ENCODE measurements at places on chromosomes 5 and 9. TPM values are rescaled to one million over a fixed set of nuclear protein-coding genes. Genes with fewer than 3 reads are reported as not detected.
A peak's percentile ranks its signal among the peaks of the same experiment; 100 is the strongest.

- DNase-seq, result peak; percentile 54
Observed at GRCh38 chr5:149127394-149127955, 13.8 kb upstream of the ABLIM3 start.

DNA sequence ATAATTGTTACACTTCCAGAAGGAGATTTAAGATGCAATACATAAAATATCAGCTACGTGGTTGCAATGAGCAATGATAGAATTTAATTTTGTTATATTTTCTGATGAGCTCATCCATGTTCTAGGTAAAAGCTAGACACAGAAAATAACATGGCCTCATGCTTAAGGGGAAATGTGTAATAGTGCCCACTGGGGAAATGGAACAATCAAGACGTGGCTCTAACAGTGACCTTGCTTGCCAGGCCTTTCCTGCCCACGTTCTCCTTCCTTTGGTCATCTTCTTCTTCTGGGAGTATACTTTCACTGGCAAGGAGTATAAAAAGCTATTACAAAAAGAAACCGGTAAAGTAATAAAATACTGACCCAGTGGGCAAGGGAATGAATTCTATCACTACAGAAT, 116.2 kb upstream of the TMEM161B start:
- DNase-seq, result no peak

GRCh38 chr9:134913713-134914500, 3.8 kb downstream of the FCN1 start:
- no peak for DNase-seq

GRCh38 chr9:2424619-2425033, 197.0 kb upstream of the VLDLR start:
- no peak for DNase-seq

ANKRD33B gene
- total RNA-seq, result 4.3 TPM
